ENCODE measurements at places on chromosomes 5 and 9.
A peak's percentile ranks its signal among the peaks of the same experiment; 100 is the strongest.

DNA sequence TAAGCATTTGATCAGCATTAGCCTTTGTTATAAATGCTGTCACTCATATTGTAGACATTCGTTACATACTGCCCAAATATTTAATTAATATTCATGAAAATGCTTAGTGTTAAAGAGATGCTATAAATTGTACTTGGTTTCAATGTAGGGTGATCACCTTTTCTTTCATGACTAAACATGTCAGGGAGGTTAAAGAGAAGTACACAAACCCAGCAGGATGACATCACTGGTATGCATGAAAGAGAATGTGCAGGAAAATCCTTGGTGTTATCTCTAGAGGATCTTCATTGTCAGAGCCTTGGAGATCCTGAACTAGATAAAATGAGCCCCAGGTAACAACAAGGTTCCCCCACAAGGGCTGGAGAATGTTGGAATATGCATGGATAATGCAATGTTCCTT lies 33.0 kb upstream of the SV2C start:
- no peak for DNase-seq

- DNase-seq = no peak
These were observed 42.7 kb downstream of the SECISBP2 start for GRCh38 chr9:89361031-89361430.

- no peak for DNase-seq
These were observed 53.0 kb downstream of the TEK start for GRCh38 chr9:27162045-27162444.

DNA sequence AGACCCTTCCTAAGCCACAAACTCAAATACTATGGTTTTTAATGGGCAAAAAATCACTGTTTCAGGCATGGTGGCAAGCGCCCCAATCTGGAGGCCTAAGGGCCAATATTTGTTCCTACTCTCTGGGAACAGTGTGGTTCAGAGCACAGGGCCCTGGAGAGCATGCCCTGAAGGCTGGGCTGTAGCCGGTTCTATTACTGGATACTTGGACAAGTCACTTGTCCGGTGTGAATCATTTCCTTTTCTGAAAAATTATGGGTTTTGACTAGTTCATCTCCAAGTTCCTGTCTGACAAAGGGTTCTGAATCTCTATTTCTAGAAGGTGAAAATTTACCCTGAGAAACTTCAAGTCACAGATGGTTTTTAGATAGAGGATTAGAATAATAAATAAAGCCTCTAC lies 75.0 kb downstream of the OTULIN start:
- no peak for DNase-seq

DNA sequence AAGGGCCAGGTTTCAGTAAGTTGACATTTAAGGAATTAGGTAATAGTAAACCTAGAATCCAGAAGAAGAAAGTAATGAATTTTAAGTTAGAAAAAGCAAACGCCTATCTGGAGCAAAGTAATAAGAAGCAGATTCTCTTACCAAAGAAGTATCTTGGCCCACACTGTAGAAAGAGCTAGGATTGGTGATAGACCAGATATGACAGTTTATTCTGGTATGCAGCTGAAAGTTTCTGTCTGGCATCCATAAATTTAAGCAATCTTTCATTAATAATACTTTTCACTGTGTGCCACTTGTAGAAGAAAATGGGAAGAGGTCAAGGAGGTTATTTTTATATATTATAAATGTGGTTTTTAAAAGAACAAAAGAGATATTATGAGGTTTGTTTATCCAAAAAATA lies 3.0 kb downstream of the RECK start:
- DNase-seq = no peak

GRCh38 chr5:169893571-169893970 lies 86.7 kb downstream of the INSYN2B start:
- no peak for DNase-seq

- no peak for DNase-seq
These were observed 56.4 kb upstream of the BOD1 start for GRCh38 chr5:173672891-173673290.

GRCh38 chr9:22722492-22722891 lies 275.9 kb downstream of the DMRTA1 start:
- no peak for DNase-seq

DNA sequence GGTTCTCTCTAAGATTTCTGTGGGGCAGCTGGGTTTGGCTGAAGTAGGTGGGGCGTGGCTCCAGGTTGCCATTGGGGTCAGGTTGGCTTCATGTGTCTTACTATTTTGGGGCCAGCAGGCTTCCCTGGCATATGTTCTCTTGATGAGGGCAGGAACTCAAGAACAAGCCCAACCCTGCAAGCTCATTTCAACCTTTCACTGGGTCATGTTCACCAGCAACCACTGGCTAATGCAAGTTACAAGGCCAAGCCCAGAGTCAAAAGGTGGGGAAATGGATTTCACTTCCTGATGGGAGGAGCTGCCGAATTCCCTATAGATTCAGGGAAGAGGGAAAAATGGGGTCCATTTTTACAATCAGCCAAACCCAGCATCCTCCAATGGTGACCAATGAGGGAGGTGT lies 34.0 kb upstream of the HAND1 start:
- no peak for DNase-seq

GRCh38 chr5:91243286-91243685 lies 139.8 kb downstream of the ARRDC3 start:
- DNase-seq = no peak

- no peak for DNase-seq
These were observed 36.2 kb upstream of the MEGF9 start for GRCh38 chr9:120750421-120750820.

- DNase-seq = no peak
These were observed 14.3 kb downstream of the GRIA1 start for GRCh38 chr5:153504726-153505125.

DNA sequence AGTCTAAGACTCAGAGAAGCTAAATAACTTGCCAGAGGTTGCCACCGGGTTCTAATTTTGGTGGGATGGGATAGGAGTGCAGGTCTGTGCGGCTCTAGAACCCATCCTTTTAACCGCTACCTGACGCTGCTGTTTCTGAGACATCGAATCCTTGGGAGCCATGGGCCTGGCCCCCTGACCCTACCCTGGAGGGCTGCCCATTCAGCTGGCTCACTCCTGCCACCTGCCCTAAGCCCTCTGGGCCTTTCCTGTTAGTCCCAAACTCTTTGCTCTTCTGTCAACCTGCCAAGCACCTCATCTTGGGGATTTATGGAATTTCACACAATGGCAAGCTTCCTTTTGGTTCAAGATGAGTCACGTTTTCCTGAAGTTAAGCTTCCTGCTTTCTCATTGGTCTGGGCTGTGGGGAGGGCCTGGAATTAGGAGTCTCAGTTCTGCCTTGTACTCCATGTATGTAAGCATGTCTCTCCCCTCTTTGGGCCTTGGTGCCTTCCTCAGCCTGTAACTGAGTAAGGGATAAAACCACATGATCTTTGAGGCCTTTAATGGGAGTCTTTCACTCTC lies 26.6 kb downstream of the ENHO start:
- no peak for DNase-seq

- DNase-seq = no peak
These were observed 13.6 kb downstream of the NNT start for GRCh38 chr5:43616535-43616934.

- no peak for DNase-seq
These were observed 4.5 kb upstream of the MOB3B start for GRCh38 chr9:27534131-27534530.

DNA sequence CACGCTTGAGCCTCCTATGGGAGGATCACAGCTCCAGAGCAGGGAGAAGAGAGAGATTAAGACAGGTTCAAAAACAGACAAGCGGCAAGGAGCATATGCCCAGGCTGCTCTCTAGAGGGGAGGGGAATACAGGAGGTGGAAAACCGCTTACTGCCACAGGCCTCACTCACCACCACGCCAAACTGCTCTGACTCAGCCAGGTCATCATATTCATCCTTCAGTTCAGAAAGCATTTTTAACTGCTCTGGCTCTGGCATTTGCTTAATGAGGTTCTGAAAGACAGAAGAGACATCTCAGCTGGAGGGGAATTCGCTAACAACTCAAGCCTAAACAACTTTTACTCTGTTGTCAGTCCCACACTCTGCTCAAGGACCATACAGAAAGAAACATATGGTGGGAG lies 40.1 kb downstream of the PCDHGC5 start:
- DNase-seq = no peak

- DNase-seq = peak; percentile 20
These were observed 124.3 kb upstream of the ICE1 start for GRCh38 chr5:5298068-5298633.

DNA sequence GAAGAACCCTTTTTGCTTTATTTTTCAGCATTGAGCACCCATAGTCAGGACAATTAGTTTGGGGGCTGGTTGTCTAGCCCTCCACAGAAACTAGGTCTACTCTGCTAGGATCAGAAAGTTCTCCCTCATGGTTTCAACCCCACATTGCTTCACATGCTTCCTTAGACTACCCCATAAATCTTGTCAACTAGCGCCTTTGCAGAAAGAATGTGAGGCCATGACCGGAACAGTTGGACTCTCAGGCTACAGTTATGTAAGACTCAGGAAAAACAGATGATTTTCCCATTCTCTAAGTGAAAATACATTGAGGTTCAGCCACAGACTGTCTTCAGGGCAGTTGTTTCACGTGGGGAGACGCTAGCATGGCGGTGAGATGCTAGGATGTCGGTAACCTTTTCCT lies 255.6 kb downstream of the NR3C1 start:
- no peak for DNase-seq

DNA sequence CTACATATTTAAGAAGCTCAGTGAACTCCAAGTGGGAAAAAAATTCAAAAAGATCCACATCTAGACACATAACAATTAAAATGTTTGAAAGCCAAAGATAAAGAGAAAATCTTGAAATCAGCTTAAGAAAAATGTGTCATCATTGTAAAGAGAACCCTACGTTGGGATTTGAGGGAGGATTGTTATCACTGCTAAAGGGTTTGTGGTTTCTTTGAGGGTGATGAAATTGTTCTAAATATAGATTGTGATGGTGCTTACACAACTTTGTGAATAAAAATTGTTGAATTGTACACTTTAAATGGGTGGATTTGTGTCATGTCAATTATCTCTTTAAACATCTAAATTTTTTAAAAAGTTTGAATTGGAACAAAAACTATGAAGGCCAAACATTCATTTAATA lies 92.2 kb upstream of the ADAMTS19 start:
- no peak for DNase-seq

GRCh38 chr5:1882337-1883119 lies at the start of gene IRX4:
Gene IRX4, minus strand, starts transcription at chr5:1882925. Its CDS starts 278 bp downstream, at chr5:1882647.
- peak; percentile 42 for DNase-seq

GRCh38 chr5:126506079-126506478 lies 82.9 kb downstream of the GRAMD2B start:
- no peak for DNase-seq

- DNase-seq = no peak
These were observed 16.3 kb upstream of the SHB start for GRCh38 chr9:38085308-38085707.

DNA sequence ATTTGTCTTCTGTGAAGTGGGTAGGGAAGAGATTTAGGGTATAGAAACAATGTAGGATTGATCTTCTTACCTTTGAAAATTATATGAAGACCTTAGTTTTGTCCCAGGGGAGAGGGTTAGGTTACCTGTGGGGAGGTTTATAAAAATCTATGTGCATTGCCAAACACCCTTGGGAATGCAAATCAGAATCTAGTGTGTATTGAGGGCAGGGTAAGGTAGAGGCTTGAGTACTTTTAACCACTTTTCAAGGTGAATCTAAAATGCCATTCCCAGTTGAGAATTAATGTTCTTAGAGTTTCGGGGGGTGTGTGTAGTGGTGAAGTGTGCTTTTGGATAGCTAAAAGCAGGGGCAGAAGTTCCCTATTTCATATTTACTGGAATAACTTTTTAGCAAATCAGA lies 288.4 kb downstream of the CD180 start:
- DNase-seq = no peak

GRCh38 chr5:6820851-6821479 lies 107.7 kb downstream of the TENT4A start:
- peak; percentile 53 for DNase-seq

DNA sequence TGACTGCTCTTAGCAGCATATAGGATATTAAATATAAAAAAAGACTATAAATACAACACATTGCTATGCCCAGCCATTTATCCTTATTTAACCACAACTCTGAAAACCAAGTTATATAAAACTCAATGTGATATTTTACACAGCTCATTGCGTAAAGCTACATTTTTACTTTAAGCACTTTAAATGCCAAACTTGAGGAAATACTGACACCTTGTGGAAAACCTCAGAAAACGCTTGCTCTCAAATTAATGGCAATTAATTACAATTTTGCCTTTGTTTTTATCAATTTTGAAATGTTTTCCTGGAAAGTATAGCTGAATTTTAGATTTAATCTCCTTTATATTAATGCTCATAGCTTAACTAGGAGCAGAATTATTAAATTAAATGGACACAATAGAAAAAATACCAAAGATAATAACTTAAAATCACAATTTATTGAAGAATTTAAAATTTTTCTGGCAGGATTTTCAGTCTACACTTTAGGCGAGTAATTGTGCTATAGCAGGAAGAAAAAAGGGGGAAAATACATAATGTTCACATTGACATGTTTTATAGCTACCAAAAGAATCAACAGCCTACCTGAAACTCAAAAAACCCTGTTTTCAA lies 25.2 kb upstream of the PLAC8L1 start:
- no peak for DNase-seq

GRCh38 chr9:91814201-91814600 lies 135.8 kb downstream of the ROR2 start:
- no peak for DNase-seq

GRCh38 chr5:54066433-54066832 lies 243.9 kb downstream of the ARL15 start:
- no peak for DNase-seq

DNA sequence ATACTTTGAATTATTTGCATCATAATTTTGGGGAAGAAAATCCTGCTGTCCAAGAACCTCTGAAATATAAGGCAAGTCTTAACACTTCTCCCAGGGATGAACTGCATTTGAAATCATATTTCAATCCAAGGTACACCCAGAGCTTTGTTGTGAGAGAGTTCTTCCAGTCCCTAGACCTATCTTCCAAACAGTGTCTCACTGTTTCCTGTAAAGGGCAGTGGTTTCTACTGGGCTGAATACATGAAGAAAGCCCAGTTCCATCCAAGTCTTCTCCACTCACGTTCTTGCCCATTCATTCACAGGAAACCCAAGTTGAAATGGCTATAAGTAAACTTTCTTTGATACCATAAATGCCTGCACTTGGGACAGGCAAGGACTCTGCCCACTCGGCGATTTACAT lies 108.3 kb upstream of the LHFPL2 start:
- no peak for DNase-seq

GRCh38 chr9:36461323-36461722 lies 61.3 kb upstream of the RNF38 start:
- DNase-seq = no peak

DNA sequence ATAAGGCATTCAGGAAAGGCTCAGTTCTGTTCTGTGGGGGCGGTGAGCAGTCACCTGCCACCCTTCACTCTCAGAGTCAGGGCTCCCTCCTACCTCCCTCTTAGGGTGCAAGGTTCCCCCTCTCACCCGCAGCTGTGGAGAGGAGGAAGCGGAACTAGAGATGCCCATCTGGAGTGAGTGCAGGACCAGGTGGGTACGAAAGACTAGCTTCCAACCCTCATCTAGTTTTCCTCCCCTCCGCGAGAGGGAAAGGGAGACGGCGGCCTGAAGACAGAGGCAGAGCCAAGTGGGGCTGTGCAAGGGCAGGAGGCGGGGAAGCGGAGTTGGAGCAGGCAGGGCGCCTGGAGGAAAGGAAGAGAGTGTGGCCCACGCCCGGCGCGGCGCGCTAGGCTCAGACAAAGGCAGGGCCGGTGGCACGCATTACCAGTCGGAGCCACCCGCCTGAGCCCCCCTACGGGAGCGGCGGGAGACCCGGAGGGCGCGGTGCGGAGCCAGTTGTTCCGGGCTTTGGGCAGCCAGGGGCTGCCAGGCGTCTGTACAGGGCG lies 7.3 kb downstream of the PRR7 start:
- DNase-seq = peak; percentile 54
